ENCODE measurements at places on chromosomes 1 and 21. TPM values are rescaled to one million over a fixed set of nuclear protein-coding genes. Genes with fewer than 3 reads are reported as not detected.

DNA sequence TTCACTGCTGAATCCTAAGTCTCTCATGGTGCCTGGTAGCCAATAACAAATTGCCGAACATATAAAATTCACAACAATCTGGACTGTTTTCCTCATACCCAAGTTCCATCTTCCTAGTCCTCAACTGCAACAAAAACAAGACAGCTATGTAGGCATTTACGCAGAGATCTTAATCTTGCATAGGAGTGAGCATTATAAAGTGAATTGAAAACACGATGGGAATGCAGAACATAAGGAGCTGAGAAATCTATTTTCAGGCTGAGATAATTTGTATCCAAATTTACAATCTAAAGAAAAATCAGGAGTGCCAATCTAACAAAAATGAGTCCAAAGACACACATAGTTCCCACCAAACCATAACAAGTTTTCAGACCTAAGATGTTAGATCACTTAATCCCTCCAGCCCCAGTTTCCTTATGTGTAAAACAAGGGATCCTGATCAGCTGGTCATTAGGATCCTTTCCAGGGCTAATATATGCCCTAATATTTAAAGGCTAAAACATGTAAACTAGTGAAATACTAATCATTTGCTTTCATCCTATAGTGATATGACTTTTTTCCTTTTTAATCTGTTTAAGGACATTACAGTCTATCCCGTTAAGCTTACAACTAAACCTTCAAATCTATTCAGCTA, 1.9 kb downstream of the SLC16A1 start:
- H3K27ac ChIP-seq, result no peak overlapping the region
- no peak for DNase-seq
- no peaks in the 10 kb centered on the region for H3K27me3 ChIP-seq
- no peak overlapping the region for H3K4me3 ChIP-seq
- peaks cover 6% of the 10 kb centered on the region for H3K4me1 ChIP-seq

DNA sequence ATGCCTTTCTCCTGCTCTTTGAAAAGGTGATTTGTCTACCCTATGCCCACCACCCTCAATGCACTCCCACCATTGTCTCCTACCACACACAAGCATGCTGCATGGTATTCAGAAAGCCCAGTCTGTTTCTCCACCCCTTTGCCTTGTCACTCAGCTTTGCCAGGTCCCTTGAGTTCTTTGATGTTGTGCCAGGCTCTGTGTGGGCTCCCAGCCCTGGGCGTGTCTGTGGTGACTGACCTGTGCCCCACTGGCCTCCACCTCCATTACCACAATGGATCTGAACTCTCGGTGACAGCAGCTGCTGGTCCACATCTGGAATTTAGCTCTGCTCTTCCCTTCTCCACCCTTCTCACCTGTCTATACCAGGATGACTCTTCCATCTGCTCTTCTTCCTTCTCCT, 34.9 kb downstream of the ATP2B4 start:
- peaks cover 6% of the 10 kb centered on the region for H3K36me3 ChIP-seq
- H3K4me3 ChIP-seq, result no peak overlapping the region
- H3K4me1 ChIP-seq, result peaks cover 24% of the 10 kb centered on the region
- no peak overlapping the region for H3K27ac ChIP-seq
- no peaks in the 10 kb centered on the region for H3K27me3 ChIP-seq
- DNase-seq, result no peak

Gene C8A
- not detected for total RNA-seq

Gene HJV
- total RNA-seq, result 174 TPM

- H3K27ac ChIP-seq, result no peak overlapping the region
- no peak for DNase-seq
- H3K27me3 ChIP-seq, result no peaks in the 10 kb centered on the region
- H3K4me3 ChIP-seq, result no peak overlapping the region
- H3K4me1 ChIP-seq, result no peaks in the 10 kb centered on the region
Measured at GRCh38 chr21:35375115-35375514, 326.0 kb upstream of the RUNX1 start.

DNA sequence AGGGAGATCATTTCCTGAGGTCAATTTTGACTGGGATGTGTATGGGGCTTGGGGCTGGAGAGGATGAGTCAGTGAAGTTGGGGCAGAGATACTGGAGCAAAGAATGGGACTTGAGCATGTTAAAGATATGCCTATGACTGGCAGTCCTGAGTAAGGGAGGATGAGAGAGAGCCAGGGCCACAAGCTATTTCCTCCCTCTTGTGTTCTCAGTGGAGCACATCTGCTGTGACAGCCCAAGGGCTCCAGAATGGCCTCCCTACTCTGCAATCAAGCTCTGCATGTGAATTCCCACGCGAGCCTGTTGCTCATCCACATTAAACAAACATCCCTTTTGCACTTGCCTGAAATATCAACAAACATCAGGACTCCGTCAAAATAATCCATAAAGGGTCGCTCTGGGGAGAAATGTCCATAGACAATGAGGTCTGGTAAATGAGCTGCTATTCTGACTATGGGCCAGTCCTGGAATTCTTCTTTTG, 9.2 kb downstream of the ADCY10 start:
- H3K4me1 ChIP-seq, result peaks cover 8% of the 10 kb centered on the region
- H3K27ac ChIP-seq, result peak overlapping the region; percentile 57
- H3K27me3 ChIP-seq, result no peaks in the 10 kb centered on the region
- H3K36me3 ChIP-seq, result no peaks in the 10 kb centered on the region

DNA sequence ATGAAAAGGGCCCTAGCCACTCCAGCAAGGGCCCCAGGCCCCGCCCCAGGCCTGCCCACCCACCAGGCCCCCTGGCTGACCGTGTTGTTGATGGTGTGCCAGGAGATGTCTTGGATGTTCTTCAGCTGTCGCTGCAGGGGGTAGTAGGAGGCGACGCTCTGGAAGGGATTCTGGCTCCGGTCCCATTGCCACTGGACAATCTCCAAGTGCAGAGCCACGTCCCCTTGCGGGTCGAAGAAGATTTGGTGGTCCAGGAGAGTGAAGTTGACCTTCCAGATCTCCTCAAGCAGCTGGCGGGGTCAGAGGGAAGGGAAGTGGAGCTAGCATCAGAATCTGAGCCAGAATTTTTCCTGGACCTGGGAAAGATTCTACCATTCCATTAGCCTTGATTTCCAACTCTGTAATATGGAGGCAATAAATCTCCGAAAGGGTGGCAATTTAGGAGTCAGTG, 10.2 kb downstream of the TAS1R2 start:
- no peaks in the 10 kb centered on the region for H3K36me3 ChIP-seq
- no peak overlapping the region for H3K27ac ChIP-seq
- H3K27me3 ChIP-seq, result peaks cover 12% of the 10 kb centered on the region
- no peak overlapping the region for H3K4me3 ChIP-seq
- H3K4me1 ChIP-seq, result peaks cover 16% of the 10 kb centered on the region

DNA sequence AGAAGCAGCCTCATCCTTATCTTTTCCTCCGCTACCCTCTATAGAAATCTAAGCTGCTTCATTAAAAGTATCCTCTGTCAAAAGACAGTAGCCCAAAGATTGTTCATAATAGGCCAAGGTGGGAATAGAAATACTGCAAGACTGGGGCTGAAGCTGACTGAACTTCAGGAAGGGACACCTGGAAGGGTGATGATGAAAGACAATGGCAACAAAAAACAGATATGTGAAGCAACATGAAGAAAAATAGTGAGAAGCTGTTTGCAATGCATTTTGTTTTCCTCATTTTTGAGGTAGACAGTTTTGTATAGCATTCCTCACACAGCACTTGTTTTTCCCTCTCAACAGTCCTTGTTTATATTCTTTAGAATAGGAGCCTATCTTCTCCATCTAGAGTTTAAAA, 16.9 kb downstream of the DCAF8 start:
- H3K4me1 ChIP-seq, result no peaks in the 10 kb centered on the region
- DNase-seq, result no peak
- no peak overlapping the region for H3K4me3 ChIP-seq
- H3K27me3 ChIP-seq, result no peaks in the 10 kb centered on the region
- H3K27ac ChIP-seq, result no peak overlapping the region
- peaks cover 10% of the 10 kb centered on the region for H3K36me3 ChIP-seq

DNA sequence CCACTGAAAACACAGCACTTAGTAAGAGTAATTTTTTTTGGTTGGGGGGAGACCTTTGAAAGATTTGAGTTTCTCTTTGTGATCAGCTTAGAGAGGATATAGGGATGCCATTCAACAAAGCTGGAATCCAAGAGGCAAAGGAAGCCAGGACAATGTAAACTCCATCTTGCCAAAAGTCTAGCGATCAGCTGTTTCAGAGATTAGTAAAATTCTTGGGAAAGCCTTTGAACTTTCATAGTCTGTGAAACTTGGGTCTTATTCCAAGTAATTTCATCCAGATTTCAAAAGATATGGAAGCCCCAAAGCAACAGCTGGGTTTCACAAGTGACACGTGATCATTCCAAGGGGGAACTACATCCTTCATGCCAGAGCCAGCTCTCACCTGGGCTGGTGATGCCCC, 30.2 kb upstream of the TNR start:
- no peak for DNase-seq
- no peak overlapping the region for H3K27ac ChIP-seq
- no peak overlapping the region for H3K4me3 ChIP-seq

Gene OR6N2
- total RNA-seq, result not detected

DNA sequence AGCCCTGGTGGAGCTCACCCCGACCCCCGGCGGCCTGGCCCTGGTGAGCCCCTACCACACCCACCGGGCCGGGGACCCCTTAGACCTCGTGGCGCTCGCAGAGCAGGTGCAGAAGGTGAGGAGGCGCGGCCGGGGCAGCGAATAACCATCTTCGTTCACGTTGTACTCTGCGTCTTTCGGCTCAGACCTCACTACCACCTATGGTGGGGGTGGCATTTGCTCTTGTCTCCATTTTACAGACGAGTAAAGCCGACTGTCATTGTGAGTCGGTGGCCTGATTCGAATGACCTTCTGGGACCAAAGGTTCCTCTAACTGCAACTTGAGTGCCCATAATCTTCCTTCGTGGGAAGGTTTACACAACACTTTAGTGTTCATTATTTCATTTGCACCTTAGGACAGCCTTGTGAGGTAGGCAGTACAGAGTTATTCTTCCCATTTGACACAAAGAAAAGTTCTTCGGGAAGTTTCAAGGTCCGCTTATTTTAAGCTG, 506 bp downstream of the C1orf50 start:
- no peak for DNase-seq
- H3K27ac ChIP-seq, result peak overlapping the region; percentile 91
- peaks cover 11% of the 10 kb centered on the region for H3K4me1 ChIP-seq
- H3K27me3 ChIP-seq, result no peaks in the 10 kb centered on the region
- H3K36me3 ChIP-seq, result peaks cover 8% of the 10 kb centered on the region

DNA sequence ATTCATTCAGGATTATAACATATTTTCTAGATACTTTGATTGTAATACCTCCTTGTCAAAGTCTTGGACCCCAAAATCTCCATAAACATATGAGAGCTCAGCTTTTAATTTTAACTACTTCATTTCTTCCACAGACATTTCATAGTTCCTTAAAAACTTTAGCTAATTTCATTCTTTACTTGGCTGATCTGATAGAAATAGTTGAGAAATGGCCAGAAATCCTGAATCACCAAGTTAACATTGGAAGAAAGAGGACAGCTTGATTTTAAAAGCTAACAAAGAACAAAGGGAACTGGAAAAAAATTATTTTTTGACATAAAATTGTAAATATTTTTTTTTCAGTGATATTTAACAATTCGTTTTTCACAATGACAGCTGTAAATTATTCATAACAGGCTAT, 216.5 kb downstream of the NTNG1 start:
- H3K36me3 ChIP-seq, result no peaks in the 10 kb centered on the region
- peak; percentile 62 for DNase-seq
- H3K4me1 ChIP-seq, result no peaks in the 10 kb centered on the region
- no peaks in the 10 kb centered on the region for H3K27me3 ChIP-seq

DNA sequence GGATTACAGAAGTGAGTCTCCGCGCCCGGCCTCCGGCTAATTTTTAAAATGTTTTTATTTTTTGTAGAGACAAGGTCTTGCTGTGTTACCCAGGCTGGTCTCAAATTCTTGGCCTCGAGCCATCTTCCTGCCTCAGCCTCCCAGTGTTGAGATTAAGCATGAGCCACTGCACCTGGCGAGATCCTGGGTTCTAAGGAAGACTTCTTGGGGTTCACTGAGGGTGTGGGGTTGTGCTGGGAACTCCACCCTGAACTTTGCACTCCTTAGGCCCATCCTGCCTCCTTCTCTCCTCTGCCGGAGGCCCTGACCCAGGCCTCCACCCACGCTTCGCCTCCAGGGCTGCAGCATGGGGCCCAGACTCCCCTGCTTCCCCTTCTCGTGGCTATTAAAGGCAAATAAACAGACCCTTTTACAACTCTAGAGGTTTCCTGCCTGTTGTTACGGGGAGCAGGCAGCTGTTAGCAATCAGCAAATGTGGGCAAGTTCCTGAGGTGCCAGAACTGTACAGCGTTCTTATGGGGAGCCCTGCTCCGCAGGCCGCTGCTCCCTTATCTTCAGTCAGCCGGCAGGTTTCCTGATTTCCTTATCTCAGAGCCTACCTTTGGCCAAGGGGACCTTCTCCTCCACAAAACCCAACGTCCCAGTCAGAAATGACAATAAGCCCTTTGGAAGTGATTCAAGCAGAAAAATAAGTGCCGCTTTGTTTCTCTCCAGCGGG, 41.0 kb upstream of the LIN9 start:
- peaks cover 32% of the 10 kb centered on the region for H3K4me1 ChIP-seq
- no peaks in the 10 kb centered on the region for H3K27me3 ChIP-seq
- no peaks in the 10 kb centered on the region for H3K36me3 ChIP-seq
- DNase-seq, result no peak

DNA sequence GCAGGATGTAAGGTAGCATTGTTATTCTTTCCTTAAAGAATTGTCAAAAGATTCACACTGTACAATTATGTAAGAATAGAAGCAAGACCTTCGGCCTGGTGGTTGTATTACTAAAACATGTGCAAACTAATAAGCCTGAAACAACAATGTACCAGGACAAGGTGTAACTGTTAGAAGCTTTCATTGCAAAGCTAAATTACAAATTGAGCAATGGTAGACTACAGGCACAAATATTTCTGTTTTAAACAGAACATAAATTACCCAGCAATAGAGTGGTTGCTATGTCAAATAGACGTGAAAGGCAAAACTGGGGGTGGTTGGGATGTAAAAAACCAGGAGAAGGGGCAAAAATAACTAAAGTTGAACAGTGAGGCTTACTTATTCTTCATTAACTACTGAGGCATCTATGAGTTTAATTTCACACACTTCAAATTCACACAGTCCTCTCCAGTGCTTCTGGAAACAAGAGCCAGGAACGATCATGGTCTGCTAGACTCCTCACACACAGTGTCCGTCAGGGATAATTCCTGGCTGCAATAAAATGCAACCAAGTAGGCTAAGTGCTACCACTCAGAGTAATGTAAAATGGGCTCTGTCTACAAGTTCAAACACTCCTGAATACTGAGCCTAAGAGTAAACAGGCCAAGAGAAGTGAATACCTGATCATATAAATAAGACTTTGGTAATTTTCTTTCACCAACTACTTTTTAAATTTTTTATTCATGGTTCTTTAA, 39.3 kb upstream of the C1orf198 start:
- H3K36me3 ChIP-seq, result peaks cover 32% of the 10 kb centered on the region
- no peaks in the 10 kb centered on the region for H3K4me1 ChIP-seq
- no peaks in the 10 kb centered on the region for H3K27me3 ChIP-seq
- no peak overlapping the region for H3K27ac ChIP-seq

- peak; percentile 60 for DNase-seq
- no peaks in the 10 kb centered on the region for H3K36me3 ChIP-seq
- H3K4me3 ChIP-seq, result no peak overlapping the region
Measured at GRCh38 chr1:157105988-157106812, 6.6 kb upstream of the ETV3L start.

Gene SLAMF9
- total RNA-seq, result not detected

Gene PADI3
- total RNA-seq, result not detected

Gene MATN1
- total RNA-seq, result 0.71 TPM

GRCh38 chr1:78292361-78292760, 198.4 kb upstream of the PTGFR start:
- H3K27me3 ChIP-seq, result no peaks in the 10 kb centered on the region
- H3K27ac ChIP-seq, result peak overlapping the region; percentile 63
